Central memory CD4-positive, alpha-beta T cell (primary cell): ENCODE measurements at places on chromosomes 3 and 15.

- DNase-seq = no peak
Measured at GRCh38 chr15:37130356-37130755, 30.0 kb upstream of the MEIS2 start.

- DNase-seq = no peak
Measured at GRCh38 chr3:11850003-11850402, 3.3 kb upstream of the TAMM41 start.

DNA sequence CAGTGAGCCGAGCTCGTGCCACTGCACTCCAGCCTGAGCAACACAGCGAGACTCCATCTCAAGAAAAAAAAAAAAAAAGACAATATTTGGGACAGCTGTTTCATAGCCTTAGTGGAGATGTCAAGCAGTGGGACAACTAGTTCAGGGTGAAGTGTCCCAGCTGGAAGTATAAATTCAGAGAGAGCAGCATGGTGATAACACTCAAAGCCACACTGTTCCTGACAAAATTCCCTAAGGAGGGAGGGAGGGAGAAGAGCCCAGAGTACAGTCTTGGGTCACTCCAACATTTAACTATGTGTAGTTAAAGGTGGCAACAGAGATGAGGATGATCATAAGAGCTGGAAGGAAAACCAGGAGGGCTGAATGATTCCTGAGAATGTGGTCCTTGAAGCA lies 21.1 kb upstream of the IP6K2 start:
- no peak for DNase-seq

- peak; percentile 9 for DNase-seq
Measured at GRCh38 chr3:150681057-150681456, 22.7 kb downstream of the ERICH6 start.

DNA sequence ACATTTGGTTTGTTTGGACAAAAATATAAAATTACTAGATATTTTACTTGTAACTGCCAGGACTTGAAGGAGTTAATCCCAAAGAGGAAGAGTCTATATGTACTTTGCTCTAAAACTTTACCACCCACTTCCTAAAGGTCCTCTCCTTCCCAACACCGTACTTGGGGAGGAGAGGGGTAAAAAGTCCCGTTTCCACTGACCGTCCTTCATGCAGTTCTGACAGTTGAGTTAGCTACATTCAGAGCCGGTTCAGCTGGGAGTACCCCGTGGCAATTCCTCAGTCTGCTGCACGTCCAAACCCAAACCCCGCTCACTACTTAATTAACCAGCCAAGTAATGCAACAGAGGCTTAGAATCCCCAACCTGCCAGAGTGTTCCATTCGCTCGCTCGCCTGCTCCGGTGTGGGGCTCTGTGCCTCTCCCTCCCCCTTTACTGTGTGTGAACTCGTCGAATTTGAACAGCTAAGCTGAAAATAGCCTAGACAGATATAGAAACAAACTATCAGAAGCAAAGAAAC lies 519.7 kb downstream of the FOXP1 start:
- no peak for DNase-seq

DNA sequence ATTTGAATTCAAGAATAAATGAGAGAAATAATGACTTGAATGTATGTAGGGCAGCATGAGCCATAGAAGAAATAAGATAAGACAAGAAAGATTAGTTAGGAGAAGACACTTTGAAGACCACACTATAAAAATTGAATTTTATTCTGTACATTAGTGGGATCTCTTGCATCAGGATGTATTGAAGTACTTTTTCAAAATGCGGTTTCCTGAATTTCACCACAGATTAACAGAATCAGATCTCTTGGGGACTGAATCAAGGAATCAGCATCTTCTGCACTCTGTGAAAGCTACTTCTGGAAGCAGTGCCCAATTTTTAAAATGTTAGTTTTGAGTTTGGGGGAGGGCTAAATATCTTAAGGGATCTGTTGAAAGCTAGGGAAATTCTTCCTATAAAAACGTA lies 763.9 kb upstream of the GOLIM4 start:
- no peak for DNase-seq

- DNase-seq = peak; percentile 52
Measured at GRCh38 chr3:16290007-16290826, 25.2 kb downstream of the OXNAD1 start.

GRCh38 chr15:67855842-67856241 lies 16.0 kb upstream of the RNU6-1 start:
- DNase-seq = no peak

DNA sequence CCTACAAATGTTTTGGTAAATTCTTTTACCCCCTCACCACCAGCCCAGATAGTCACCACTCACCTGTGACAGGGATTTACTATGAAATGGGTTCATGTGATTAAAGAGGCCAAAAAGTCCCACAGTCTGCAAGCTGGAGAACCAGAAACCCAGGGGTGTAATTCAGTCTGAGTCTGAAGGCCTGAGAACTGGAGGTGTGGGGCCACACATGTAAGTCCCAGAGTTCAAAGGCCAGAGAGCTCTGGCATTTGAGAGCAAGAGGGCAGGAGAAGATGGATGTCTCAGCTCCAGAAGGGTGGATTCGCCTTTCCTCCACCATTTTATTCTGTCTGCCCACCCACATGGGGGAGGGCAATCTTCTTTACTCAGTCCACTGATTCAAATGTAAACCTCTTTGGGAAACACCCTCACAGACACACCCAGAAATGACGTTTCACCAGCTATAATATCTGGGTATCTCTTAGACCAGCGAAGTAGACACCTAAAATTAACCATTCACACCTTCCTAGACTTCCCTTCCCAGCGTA lies 11.9 kb downstream of the RTP3 start:
- no peak for DNase-seq

DNA sequence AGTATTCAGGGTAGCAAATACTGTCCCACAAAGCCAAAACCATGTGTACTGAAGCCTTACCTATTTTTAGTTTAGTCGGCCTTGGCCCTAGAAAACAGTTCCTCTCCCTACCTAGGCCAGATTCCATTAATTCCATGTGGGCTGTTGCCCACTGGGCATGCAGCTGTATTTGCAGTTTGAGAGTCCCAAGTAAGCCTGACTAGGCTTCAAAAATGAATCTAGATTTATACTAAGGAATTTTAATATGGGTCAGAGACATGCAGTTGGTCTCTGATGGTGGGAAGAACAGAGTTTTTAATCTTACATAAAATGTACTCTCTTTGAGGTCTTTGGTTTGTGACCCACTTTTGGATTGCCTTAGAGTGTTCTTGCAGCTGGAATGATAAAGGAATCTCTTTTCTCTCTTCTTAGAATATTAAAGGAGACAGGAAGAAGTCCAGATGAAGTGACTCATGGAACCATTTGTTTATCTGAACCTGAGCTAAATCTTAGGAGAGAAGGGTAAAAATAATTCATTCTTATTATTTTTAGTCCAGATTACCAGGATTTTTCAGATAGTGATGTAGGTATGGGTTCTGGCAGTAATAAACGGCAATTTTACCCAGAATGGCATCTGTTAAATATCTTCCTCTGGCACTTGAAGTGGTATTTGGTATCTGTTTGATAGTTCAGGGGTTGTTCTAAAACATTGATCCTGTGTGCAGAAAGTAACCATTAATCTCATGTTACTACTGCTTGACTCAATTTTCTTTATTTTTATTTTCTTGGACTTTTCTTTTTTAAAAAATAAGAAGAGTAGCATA lies 33.8 kb downstream of the GLCE start:
- no peak for DNase-seq

- peak; percentile 91 for DNase-seq
Measured at GRCh38 chr15:91857772-91858171, 4.3 kb downstream of the SLCO3A1 start.

- DNase-seq = no peak
Measured at GRCh38 chr3:149571381-149571780, 86.4 kb downstream of the WWTR1 start.

- no peak for DNase-seq
Measured at GRCh38 chr3:178182337-178182779, 353.9 kb upstream of the KCNMB2 start.

DNA sequence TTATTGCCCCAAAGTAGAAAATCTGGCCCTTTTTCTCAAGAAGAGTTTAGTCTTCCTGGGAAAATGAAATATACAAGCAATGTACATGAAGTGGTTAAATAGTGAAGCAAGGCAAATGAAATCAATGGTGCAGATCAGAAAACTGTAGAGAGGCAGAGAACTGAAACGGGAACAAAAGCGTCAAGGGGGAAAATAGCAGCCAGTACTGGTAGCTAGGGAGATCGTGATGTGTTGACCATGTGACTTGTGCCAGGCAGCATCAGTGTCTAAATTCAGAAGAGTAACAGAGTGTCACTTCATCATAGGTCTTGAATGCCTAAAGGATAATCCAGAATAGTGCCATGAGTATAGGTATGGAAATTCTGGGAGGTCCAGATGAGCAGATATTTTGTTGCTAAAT lies 163.1 kb downstream of the CHL1 start:
- no peak for DNase-seq

- peak; percentile 33 for DNase-seq
Measured at GRCh38 chr15:59691194-59691805, 2.2 kb upstream of the BNIP2 start.

DNA sequence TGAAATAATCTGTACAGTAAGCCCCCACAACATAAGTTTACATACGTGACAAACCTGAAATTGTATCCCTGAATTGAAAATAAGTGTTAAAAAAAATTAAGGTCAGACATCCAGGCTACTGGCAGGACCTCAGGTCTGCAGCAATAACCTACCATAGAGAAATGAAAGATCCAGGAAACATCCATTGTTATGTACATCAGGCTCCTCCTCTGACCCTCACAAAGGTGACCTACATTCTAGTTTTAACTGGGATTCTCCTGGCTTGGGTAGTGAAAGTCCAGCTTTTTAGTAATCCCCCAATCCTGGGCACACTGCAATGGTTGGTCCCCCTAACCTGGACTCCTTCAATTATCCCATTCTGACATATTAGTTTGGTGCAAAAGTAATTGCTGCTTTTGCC lies 749.6 kb upstream of the LMCD1 start:
- no peak for DNase-seq

DNA sequence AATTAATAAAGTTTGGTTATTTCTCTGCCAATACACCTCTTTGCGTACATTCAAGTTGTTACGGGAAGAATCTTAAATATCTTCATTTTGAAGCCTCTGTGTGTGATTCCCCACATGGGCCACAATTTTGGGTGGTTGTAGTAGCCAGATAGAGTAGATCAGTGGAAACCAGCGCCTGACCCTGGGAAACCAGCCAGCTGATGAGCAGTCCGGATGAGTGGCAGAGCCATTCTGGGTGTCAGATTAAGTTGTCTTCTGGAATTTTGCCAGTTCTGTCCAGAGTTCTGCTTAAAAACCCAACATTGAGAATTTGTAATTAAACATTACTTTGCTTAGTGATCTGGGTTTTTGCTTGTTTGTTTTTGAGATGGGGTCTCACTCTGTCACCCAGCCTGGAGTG lies 49.7 kb downstream of the MRPS25 start:
- DNase-seq = no peak

- DNase-seq = no peak
Measured at GRCh38 chr15:90099868-90100831, 2.1 kb downstream of the IDH2 start.

DNA sequence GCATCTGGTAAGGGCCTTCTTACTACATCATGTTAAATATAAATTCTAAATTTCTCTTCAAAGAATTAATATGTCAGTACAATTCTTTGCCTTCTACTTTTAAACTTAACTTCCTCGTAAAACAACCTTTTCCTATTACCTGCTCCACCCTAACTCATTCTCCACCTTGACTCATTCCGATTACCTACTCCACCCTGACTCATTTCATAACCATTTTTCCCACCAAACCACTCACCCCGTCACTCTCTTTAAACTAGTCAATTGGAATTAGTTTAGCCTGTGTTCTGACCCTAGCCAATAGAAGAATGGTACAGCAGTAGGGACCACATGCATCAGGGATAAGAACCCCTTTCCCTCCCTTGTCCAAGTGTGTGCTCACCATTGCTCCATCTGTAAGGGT lies 65.6 kb downstream of the PLSCR2 start:
- no peak for DNase-seq

DNA sequence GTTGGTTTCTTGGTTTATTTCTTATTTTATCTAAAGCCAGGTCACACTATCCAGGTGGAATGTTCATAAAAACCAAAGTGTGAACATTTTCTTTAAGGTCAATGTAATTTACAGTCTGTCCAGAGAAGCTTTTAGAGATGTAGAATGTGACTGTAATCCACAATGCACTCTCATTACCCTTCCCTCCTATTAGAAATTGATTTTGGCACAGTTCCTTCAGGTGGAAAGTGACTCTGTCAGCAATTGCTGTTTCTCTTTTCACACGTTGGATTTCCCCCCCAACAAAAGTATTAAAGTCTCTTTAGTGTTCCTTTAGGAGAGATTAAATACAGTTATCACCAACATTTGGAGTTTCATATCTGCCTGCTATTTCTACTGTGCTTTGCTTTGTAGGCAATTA lies 31.6 kb upstream of the COPB2 start:
- no peak for DNase-seq

GRCh38 chr15:48384616-48385015 lies 53.4 kb downstream of the DUT start:
- DNase-seq = no peak

DNA sequence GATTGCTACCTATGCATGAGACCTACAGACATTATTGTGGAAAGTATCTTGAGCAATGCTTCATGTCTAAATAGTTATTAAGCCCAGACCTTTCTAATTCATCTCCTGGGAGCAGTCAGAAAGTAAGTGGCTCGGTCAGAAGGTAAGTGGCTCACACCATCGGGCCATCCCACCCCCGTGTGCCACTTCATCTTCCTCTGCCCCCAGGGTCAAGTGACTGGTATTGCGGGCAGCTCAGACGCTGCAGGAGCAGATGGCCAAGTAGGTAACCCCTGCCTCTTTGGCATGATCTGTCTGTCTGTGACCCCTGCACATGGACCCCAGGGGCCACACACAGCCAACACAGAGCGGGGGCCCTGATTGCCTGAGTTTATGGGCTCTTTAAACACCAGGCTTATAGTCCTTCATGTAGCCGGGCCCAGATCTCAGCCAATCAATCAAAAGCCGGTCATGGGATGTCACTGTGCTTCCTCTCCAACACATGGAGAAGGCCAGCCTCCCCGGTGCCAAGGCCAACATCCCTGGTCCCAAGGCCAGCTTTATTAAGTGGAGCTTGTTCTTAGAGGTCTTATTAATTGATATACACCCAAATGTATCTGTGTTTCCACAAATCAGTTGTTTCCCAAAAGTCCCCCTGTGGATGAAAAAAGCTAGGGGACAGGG lies 42.9 kb downstream of the LARP6 start:
- no peak for DNase-seq

GRCh38 chr15:29687204-29687815 lies 135.0 kb downstream of the TJP1 start:
- no peak for DNase-seq

- no peak for DNase-seq
Measured at GRCh38 chr3:25400587-25400986, 27.5 kb upstream of the RARB start.

GRCh38 chr3:99023590-99024192 lies 122.2 kb upstream of the DCBLD2 start:
- no peak for DNase-seq

GRCh38 chr15:60635507-60636352 lies 156.8 kb upstream of the ICE2 start:
- no peak for DNase-seq

DNA sequence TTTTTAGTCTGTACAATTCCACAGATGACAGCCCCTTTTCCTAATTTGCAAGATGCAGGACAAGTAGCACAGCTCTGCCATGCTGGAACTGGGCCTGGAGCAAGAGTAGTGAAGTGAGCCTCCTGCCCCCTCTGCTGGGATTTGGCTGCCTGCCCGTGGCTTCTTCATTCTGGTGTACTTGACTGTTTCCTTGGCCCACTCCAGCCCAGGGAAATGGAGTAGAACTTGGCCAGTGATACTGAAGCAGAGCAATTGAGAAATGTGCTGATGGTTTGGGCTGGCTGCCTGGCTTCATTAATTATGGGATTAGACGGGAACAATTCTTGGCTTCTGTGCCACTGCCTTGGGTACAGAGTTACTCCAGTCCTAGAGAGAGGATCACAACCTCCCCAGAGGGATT lies 2.8 kb downstream of the GPD1L start:
- no peak for DNase-seq
